ENCODE measurements at places on chromosomes 4 and X. TPM values are rescaled to one million over a fixed set of nuclear protein-coding genes. Genes with fewer than 3 reads are reported as not detected.

DNA sequence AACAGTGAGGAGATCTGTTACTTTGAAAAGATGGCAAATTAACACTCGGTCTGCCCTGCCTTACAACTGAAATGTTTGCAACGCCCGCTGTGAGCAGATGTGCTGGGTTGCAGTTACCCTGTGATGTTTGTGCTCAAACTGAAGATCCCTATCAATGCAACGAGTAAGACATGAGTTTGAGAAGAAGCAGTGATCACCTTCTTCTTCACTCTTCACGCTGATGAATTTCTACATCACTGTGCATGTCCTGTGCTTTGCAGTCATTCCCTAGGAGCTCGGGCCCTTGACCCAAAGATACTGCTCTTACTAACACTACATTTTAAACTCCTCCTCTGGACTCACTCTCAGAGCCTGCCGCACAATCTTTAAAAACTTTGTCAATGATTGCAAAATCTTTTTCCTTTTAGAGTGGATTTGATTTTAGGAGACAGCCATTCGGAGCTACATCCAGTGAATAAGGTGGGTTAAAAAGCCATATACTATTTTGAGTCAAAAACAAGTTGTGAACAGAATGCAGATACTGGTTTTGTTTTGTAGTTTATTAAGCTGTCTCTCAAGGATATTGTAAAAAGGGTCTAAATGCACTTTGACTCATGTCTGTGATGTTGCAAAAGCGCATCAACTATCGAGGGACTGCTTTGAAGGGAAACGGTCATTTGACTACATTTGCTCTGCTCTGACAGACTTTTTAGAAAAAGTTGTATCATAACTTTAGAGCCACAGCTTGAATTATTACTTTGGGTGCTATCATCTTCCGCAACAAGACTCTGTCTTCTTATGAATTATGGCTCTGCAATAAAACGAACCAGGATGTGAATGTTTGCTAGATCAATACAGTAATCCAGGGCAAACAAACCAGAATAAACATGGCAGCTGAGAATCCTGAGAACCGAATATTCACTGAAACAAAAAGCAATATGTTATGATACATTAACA, 5.7 kb upstream of the RHOH start:
- peak; percentile 85 for DNase-seq

- no peak for DNase-seq
Measured at GRCh38 chrX:120305531-120306141, 5.6 kb downstream of the TMEM255A start.

- no peak for DNase-seq
Measured at GRCh38 chr4:102246416-102246815, 98.9 kb downstream of the SLC39A8 start.

GRCh38 chrX:3461397-3462165, 115.1 kb upstream of the MXRA5 start:
- DNase-seq, result no peak

SULT1E1 gene
- total RNA-seq, result 7.8 TPM

GRCh38 chr4:89439533-89439932, 131.9 kb upstream of the GPRIN3 start:
- DNase-seq, result no peak

DNA sequence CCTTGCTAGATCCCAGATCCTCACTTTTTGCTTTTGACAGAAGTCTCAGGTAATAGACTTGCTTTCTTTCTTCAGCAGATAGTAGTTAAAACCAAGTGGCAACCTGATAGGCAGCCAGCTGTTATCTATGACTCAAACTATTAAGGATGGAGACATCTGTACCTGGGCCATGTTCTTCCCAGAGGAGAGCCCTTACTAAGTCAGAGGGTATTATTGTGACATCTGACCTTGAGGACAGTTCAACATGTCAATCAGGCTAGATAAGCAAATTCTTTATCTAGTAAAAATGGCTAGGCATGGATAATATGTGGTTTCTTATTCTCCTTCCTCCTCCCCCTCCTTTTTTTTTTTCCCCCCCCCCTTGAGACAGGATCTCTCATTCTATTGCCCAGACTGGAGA, 39.2 kb downstream of the TRIM2 start:
- no peak for DNase-seq

- peak; percentile 44 for DNase-seq
Measured at GRCh38 chrX:78105944-78106650, 2.0 kb downstream of the PGK1 start.

GRCh38 chr4:113086172-113086695, 36.8 kb downstream of the ANK2 start:
- DNase-seq, result no peak

- DNase-seq, result no peak
Measured at GRCh38 chrX:39974270-39974669, 123.5 kb downstream of the BCOR start.

ADAM29 gene
- total RNA-seq, result not detected

GRCh38 chrX:9611436-9612145, 146.7 kb downstream of the TBL1X start:
- no peak for DNase-seq

RIPPLY1 gene
- total RNA-seq, result not detected

DNA sequence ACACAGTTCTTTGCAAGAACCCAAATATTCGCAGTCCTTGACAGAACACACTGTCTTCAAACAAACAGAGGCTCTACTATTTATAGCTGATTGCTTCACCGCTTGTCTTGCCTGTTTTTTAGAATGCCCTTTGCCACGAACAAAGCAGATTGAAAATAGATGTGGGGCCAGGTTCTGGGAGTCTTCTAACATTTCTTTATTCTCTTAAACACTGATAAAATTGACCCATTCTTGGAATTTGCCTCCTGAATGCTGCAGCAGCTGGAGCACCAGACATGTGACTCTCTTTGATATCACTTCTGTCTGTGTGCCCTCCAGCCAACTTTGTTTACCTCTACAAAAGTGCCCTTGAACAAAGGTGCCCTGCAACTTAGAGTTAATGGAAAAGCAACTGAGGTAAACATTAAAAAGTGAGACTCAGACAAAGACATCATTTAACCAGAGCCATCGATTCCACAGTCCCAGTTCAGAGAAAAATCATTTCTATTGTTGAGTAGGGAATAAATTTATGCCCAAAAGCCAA, 64.2 kb upstream of the SPP1 start:
- DNase-seq, result no peak

PCDH7 gene
- total RNA-seq, result 2.4 TPM

CITED1 gene
- total RNA-seq, result 0.52 TPM

GRCh38 chrX:2614911-2615310, 76.2 kb upstream of the CD99 start:
- DNase-seq, result no peak

- DNase-seq, result no peak
Measured at GRCh38 chr4:27913738-27914137, 1053.1 kb downstream of the STIM2 start.

- DNase-seq, result no peak
Measured at GRCh38 chr4:74453829-74454742, 9.2 kb downstream of the AREG start.

DNA sequence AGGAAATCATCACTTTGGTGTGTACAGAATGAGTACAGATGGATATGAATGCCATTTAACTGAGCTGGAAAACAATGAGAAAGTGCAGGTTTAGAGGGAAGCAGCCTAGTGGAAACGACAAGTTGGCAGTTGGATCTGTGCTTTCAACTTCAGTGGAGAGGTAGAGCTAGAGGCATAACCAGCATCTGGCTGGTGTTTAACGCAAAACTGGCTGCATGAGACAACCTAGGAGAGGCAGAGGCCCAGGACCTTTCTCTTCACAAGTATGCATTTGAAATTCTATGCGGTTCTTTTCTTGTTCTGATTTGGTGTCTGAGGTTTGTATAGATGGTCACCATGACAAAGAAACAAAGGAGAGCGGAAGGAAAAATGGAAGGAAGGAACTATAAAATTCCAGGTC, 63.1 kb downstream of the ANXA5 start:
- no peak for DNase-seq

CYTL1 gene
- 2.9 TPM for total RNA-seq

- no peak for DNase-seq
Measured at GRCh38 chr4:2061186-2062131, 2.3 kb downstream of the NAT8L start.

GRCh38 chr4:178086320-178086719, 644.1 kb upstream of the AGA start:
- no peak for DNase-seq

MAGEE2 gene
- not detected for total RNA-seq

PROM1 gene
- total RNA-seq, result 1.1 TPM

GRCh38 chrX:8741981-8742380, 10.0 kb upstream of the ANOS1 start:
- no peak for DNase-seq

DNA sequence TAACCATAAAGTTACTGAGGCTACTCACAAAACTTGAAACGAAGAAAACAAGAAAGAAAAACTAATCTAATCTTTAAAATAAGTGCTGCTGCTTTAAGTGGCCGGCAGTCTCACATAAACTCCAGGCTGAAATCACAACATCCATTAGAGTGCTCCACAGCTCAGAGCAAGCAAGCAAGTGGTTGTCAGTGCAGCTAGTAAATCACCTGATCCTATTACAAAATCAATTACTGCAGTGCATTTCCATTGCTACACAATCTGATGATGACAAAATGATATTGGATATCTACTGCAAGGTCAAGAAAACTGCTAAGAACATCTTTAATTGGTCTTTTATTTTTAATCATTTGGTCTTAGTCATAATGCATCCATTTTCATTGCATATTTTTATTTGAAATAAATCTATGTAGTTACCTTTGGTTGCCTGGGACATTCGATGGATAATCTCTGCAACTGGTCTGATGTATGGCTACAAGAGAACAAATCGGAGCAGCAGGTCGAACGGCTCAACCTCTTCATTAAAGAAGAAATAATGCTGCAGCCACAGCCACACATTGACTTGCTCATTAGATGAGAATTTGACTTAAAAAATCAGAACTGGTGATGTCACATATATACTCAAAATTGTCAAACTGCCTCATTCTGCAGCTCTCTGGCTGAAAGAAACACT, 87.7 kb downstream of the FBXW7 start:
- DNase-seq, result no peak

CD40LG gene
- 9.2 TPM for total RNA-seq

GRCh38 chr4:51906167-51906958, 63.4 kb downstream of the DCUN1D4 start:
- DNase-seq, result no peak

DNA sequence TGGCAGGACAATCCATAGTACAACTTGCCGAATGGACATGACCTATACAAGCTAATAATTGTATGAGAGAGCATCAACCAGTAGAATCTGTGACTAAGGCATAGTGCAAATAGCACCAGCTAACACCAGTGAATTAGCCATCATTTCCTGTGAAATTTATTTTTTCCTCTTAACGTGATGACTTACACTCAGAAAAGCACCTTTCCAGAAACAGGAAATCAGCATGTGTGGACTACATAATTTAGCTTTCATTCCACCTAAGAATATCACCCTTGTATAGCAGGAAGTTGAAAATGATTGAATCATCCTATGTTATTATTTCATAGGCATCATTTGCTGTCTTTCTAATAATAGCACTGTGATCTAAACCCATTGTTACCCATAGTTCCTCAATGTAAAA, 1393.4 kb upstream of the PCDH7 start:
- no peak for DNase-seq

DNA sequence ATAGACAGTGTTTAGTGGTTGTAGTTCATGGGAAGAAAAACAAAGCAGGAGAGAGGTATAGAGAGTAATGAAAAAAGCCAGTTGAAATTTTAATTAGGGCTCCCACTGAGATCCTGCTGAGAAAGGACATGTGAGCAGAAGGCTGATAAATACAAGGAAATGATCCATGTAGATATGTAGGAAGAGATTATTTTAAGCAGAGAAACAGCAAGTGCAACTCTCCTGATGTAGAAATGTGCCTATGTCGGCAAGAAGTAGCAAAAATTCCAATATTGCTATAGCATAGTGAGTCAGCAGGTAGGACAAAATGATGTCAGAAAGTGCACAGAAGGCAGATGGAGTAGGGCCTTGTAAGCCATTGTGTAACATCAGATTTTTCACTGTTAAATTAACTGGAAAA, 1027.3 kb downstream of the PCDH18 start:
- no peak for DNase-seq

- peak; percentile 30 for DNase-seq
Measured at GRCh38 chr4:47531241-47531953, 46.3 kb downstream of the ATP10D start.

DNA sequence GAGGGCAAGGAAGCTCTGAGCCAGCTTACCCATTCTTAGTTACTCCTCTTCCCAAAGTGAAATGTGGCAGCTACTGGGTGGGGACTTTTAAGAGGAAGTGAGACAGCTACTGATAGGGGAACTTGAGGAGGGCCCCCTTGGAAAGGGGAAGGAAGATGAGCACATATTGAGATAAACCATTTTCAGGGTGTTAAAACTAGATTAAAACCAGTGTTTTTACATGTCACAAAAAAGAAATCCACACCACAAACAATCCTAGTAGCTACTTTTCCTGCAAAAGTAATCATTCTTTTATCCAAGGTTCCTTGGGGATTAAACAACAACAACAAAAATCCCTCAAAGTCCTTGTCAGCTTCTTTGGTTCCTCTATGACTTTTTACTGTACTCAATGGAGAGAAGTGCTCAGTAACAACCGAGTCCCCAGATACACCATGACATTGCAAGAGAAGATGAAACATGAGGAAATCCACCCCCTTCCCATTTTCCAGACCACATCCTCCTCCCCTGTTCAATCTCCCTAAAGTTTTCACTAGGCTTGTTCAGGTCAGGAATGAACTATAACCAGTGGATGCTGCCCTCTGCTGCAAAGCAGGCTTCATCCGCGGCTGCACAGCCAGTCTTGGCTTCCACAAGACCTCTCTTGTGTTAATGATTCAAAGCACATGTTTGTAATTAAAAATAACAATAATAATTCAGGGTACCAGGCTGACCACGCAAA, 113.5 kb upstream of the TMEM164 start:
- no peak for DNase-seq

DNA sequence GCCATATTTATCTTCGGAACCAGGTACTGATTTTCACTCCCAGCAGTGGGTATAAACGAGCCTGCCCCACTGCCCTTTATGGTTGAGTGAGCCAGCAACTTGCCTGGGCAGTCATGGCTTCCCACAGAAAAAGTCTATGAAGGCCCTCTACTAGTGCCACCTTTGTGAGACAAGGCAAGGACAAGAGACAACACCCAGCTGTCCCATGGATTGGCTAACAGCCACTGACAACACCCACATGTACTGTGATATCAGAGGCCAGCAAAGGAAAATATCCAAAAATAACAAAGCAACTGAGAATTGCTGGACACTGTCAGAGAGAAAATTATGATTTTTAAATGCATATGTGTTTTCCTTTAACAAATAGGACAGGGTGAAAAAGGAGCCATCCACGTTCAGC, 248.4 kb upstream of the TTC29 start:
- no peak for DNase-seq

Measured in thymus (tissue), 14 donors.